Nephron progenitor cell (in vitro differentiated cells): ENCODE measurements at places on chromosomes 1 and 21.

DNA sequence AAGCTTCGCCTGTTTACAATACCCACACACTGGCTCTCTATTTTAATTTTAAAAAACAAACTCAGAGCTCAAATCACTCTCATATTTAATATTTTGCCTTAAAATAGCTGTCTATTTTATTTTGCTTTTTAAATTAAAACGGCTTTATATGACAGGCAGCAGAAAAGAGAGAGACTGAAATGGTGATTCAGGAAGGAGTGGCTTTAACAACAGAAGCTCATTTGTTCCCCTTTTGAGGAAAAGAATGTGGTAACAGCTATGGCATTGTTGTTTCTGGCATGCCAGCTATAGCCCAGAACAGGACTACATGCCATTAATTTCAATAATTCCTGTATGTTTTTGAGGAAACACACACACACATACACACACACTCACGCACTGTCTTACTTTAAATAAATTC, 234.2 kb upstream of the PTBP2 start:
- DNase-seq, result no peak

- DNase-seq, result peak; percentile 86
Measured at GRCh38 chr21:45596704-45597318, 46.7 kb upstream of the PCBP3 start.

- no peak for DNase-seq
Measured at GRCh38 chr1:38207906-38208305, 161.3 kb upstream of the POU3F1 start.

GRCh38 chr1:14261395-14261794, 337.1 kb upstream of the KAZN start:
- peak; percentile 18 for DNase-seq

DNA sequence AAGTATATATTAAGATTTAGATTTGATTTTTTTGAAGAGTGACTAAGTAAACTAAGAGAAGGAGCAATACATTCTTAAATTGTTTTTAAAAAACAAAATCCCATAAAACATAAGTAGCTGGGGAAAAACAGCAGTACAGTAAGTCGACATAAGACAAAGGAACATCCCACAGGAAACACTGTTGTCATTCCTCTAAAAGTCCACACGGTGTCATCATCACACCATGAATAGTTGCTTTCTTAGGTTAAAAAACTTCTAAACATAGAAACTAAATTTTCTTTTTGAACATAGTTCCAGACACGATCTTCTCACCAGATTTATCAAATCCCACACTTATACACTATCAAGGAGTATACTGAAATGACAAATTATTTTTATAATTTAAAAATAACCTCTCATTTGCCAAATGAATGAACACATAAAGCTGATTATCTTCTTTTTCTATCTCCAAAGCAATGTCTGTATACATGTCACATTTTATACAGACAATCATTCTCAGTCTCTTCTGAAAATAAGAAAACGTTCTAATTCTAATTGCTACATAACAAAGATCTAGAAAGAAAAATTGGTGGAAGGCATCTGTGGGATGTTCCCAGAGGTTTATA, 15.8 kb downstream of the ODF2L start:
- DNase-seq, result no peak

- no peak for DNase-seq
Measured at GRCh38 chr1:14516974-14517840, 81.3 kb upstream of the KAZN start.

DNA sequence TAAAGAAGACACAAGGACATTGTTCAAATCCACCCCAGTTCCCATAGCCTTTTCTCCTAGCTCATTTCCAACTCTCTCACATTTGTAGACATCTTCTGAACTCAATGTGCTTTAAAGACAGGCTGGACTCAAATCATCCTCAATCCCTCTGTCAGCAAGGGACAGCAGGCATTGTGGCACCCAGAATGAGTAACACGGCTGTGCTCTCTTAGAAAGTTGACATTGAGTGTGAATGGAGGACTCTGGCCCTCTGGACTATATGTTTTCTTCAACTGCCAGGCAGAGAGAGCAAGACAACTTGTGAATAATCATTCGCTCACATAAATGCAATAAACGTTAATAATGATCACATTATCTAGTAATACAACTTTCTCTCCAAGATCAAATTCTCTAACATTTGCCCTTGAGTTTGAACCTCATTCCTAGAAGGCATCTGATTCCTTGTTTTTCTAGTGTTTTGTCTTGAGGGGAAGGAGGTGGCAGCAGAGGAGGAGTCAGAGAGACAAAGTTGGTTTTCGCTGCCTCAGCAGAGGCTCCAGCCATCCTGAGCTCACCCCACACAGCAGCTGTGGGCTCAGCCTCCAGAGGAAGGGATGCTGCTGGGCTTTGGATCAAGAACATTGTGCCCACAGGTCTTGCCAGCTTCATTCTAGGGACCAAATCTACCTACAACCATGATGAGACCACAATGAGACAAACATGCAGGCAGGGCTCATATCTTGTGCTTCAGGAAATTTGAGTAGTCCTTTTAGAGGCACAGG, 85.1 kb downstream of the BCAR3 start:
- no peak for DNase-seq

DNA sequence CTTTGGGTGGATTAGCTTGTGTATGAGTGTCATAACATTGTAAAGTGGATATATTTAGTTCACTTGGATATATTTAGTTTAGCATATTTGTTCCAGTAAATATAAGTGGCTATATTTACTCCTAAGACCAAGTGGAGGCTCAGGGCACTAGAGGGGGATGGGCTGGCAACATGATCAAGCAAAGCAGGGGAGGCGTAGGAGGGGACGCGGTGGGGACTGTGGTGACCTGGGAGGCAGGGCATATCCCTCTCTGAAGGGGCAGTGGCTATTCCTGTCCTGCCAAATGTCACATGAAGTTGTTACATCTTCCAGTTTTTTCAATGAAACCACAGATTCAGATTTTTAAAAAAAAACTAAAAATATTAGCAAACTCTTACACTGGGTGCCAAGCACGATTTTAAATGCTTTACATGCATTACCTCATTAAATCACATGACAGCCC, 51.9 kb upstream of the EDN2 start:
- DNase-seq, result no peak

DNA sequence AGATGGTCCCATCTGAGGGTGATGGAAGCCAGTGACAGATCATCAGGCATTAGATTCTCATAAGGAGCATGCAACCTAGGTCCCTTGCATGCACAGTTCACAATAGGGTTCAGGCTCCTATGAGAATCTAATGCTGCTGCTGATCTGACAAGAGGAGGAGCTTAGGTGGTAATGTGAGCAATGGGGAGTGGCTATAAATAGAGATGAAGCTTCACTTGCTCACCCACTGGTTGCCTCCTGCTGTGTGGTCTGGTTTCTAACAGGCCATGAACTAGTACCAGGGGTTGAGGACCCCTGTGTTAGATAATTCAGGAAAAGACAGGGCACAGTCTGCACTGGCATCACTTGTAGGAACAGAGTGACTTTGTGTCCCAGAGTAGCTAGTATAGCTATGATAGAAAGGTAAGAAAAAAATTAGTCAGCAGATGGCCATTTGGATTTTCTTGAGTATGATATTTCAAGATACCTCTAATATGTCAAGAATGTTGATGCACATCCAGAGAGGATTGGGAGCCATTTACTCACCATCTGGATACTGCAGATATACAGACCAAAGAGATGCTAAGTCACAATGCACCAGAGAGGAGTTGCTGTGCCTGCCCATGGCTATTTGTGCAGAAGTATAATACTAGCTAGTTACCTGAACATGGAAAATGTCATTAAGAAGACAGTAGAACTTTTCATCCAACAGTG, 53.6 kb downstream of the ADCY10 start:
- DNase-seq, result no peak

DNA sequence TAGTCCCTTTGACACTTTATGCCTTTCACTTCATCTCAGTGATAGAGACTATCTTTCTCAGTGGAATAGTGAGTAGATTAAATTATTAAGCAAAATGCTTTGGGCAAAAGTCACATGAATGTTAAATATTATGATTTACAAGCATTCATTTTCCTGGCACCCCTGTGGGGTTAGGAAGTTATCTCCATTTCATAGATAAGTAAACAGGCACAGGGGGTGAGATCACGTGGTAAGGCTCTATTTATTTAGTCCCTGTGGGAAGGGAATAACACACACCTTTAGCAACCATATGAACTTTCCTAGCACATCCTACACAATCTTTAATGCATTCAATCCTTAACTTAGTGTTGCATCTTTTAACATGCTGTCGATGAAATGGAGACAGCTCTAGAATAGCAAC, 12.3 kb downstream of the PSMB2 start:
- DNase-seq, result no peak

GRCh38 chr1:8409606-8410005, 91.7 kb downstream of the SLC45A1 start:
- no peak for DNase-seq

DNA sequence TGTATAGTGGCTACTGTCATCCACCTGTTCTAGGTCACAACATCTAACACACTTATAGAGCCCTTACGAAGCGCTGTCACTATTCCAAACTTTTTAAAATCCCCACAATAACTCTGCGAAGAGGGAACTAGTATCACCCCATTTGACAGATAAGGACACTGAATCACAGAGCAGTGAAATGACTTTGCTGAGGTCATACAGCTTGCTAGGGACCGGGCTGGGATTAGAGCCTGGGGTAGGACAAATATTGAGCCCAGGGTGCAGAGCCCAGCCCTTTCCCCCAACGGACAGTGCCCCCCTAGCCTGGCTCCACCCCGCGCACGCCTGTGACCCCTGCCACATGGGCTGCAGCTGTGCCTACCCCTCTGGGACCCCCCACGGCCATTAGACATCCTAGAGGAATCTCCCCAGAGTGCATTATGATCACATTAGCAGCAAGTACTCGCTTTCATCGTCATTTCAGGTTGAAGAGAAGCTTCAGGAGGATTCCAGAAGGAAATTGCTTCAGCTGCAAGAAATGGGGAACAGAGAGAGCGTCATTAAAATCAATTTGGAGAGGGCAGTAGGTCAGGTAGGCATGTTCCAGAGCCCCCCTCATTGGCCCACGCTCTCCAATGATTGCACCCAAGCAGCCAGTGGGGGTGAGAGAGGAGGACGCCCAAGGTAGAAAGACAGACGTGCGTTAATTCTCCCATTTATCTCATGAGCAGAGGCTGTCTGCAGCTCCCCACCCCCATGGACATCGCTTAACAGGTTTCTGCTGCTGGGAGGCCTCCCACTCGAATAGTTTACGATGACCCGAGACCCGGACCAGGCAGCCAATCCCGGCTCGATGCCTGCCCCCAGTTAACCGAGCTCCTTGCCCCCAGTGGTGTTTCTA, 77.2 kb downstream of the FHAD1 start:
- peak; percentile 24 for DNase-seq

GRCh38 chr1:195965036-195965435, 643.2 kb downstream of the KCNT2 start:
- DNase-seq, result no peak

- DNase-seq, result no peak
Measured at GRCh38 chr1:68229650-68230483, 2.5 kb downstream of the WLS start.

GRCh38 chr1:158716335-158716734, 4.2 kb downstream of the OR6K3 start:
- no peak for DNase-seq

DNA sequence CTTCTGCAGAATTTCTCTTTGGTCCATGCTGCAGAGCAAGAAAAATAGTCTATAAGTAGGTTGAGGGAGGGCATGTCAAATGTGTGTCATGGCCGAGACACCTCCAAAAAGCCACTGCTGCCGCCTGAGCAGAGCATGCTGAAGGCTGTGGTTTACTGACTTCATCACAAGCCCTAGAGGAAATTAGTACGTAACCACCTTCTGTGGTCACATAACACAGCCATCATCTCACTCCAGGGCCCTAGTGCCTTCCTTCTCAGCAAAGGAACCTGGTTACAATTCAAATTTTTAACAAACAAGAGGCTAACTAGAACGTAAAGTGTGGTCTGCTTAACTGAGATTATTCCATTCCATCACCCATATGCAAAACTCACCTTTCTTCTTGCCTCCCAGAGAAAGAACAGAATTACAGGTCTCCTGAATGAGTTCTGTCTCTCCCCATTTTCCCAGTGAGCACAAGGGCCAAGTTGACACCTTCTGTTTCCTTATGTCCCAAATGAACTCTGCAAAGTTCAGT, at the start of gene PTPN22:
Gene PTPN22, minus strand, starts transcription at position 116 of the 517 bp plus-strand sequence.
- DNase-seq, result no peak

DNA sequence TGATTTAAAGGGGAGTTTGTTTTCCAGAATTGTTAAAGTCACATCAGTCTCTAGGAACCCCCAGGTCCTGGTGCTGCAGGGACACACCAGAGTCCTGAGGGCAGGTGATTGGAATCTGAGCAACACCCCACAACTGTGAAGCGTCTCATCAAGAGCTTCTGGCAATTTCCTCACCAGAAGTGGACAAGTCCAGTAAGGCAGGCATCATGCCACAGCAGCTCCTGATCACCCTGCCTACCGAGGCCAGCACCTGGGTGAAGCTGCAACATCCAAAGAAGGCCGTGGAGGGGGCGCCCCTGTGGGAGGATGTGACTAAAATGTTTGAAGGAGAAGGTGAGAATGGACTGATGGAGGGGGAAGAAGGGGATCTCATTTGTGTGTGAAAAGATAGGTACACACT, 2.1 kb downstream of the ZFP69 start:
- DNase-seq, result no peak

GRCh38 chr1:30533141-30533540, 190.2 kb downstream of the MATN1 start:
- DNase-seq, result no peak

DNA sequence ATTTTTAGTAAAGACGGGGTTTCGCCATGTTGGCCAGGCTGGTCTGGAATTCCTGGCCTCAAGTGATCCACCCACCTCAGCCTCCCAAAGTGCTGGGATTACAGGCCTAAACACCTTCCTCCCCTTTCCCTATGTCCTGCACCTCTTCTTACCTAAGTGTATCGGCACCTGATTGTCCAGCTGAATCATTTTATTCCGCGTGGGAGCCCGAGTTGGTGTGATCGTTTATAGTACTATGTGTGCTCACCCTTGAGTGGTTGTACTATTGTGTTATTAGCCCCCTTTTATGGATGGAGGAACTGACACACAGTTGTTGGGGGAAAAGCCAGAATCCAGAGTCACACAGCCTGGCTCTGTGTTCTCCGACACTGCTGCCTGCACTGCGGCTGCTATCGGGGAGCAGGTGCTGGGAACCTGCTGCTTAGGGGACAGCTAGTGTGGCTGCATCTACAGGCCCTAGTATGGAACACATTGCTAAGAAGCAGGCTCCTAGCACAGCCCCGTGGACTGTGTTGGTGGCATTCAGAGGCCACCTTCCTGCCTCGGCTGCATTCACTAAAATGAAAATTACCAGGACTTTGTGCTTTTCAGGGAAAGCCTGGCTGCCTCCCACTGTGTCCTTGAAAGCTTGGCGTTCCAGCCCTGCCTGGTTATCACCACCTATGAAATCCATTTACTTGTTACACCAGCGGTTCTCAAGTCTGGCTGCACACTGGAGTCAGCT, 21.6 kb downstream of the ENO1 start:
- DNase-seq, result no peak

- DNase-seq, result no peak
Measured at GRCh38 chr1:27292106-27292505, 29.9 kb upstream of the TMEM222 start.

- no peak for DNase-seq
Measured at GRCh38 chr1:178237121-178237520, 143.2 kb downstream of the RASAL2 start.
